ENCODE measurements at places on chromosomes 6 and 20.

DNA sequence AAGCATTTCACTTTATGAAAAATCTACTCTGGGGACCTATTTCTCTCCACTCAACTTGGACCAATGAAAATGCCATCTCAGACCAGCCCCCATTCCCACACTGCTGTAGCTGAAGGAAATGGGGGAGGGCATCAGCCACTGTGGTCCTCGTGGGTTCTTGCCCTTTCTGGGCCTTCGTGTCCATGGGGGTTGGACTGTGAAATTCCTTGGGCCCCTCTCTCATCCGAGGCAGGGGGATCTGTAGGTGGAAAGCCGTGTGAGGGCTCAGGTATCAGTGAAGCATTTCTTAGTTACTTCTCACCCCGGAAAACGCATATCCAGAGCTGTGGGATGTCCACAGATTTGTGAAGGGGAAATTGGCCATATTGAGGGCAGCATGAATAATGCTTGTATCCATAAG is 147.9 kb downstream of the CDC5L start:
- no peak for DNase-seq

GRCh38 chr6:11328613-11329247 is 96.3 kb upstream of the NEDD9 start:
- DNase-seq = no peak

DNA sequence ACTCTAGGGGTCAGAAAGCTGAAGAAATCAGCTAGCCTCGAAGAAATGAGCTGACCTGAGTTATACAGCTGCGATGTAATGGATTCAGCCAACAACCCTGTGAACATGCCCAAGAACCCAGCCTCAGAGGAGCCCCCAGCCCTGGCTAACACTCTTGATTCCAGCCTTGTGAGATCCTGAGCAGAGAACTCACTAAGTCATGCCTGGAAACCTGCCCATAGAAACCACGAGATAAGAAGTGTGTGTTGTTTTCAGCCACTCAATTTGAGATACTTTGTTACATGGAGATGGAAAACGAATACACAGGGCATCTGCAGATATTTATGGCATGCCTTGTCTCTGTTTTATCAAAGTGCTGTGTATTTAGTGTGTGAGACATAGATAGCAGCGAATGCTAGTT is 265.2 kb downstream of the QKI start:
- DNase-seq = no peak

- DNase-seq = no peak
These were observed 18.9 kb downstream of the NCOA7 start for GRCh38 chr6:125809570-125810170.

GRCh38 chr20:6485351-6485750 is 282.1 kb upstream of the BMP2 start:
- DNase-seq = no peak

DNA sequence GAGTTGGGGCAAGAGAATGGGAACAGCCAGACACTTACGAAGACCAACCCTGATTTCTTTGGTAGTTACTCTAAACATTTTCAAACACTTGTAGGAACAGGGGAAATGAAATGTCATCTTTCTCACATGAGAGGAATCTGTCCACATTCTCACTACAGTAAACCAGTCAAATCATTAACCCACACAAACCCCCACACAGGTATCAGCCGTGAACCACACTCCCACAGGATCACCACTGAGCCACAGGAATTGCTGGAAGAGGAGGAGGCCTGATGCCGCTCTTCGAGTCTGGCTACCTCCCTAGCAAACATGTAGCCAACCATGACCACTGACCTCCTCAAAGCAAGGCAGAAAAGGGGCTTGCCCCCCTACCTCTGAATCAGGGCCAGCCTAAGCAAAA is 6.9 kb upstream of the RSPO3 start:
- DNase-seq = no peak

DNA sequence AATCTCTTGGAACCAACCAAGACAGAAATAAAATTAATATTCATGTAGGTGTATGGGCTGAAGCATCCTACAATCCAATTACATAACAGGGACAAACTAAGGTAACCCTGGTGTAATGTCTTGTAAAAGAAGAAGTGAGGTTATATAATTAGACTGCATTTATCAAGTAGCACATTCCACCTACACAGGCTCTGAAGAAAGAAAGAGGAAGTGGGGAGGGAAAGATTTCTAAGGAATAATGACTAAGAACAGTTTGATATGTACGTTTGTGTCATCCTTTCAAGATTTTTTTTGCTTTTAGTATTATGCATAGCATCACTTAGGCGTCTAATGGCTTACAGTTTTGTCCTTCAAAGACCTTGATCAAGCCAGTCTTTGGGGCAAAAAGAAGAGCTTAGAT is 139.7 kb downstream of the PLCB1 start:
- DNase-seq = no peak

GRCh38 chr20:3420211-3420707 is 12.8 kb upstream of the DNAAF9 start:
- DNase-seq = peak; percentile 99

DNA sequence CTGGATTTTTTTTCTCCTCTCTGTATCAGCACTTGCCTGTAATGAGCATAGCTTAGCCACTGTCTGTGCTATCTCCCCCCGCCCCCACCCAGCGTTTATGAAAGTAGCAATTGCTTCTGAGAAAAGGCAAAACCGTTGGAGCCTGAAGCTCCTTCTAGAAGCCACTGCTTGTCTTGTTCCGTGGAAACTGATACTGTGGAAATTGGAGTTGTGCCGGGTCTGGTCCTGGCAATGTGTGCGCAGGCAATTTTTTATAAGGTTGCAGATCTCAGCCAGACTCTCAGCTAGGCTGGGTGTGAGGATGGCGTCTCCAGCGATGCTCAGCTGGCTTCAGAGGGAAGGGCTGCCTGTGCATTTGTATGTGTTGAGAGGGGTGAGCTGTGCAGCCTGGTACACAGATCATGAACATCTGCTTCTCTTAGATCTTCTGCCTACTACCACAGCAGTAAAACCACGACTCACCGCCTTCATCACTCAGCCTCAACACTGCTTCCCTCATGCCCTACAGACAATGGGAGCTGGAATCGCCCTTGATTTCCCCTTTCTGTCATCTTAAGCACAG is 72.4 kb upstream of the GTSF1L start:
- DNase-seq = no peak

GRCh38 chr20:39039261-39039660 is 77.1 kb downstream of the DHX35 start:
- DNase-seq = no peak

DNA sequence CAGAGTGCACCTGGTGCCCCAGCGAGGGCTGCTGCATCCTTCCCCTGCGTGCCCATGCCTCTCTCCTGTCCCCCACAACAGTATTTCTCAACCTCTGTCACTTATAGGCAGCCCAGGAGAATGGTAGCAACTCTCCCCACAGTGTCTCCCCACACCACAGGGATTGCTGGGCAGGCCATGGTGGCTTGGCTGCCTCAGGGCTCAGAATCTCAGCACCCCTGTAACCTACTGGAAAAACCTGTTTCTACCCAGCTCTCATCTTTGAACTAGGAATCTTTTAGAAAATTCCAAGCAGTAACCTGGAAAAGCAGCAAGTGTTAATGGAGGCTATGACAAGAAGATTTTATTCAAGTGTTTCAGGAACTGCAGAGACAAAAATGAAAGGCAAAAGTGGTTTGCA is 38.0 kb downstream of the CD164 start:
- no peak for DNase-seq

DNA sequence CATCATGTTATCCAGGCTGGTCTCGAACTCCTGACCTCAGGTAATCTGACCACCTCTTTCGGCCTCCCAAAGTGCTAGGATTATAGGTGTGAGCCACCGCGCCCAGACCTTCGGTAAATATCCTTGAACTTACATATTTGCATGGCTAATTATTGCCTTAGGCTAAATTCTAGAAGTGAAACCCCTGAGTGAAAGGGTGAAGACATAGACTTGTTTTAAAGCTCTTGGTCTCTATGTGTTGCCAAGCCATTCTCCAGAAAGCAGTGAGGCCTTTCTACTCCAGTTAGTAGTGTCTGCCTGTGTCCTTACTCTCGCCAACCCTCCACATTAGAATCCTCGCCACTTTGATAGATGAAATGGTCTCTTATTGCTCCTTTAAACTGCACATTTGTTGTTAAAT is 2.6 kb upstream of the NOTCH4 start:
- DNase-seq = no peak

GRCh38 chr20:43507150-43508080 is at the start of gene L3MBTL1:
L3MBTL1 (plus strand) TSS chr20:43507697; CDS start chr20:43513504, 5,807 bp downstream.
- DNase-seq = no peak

DNA sequence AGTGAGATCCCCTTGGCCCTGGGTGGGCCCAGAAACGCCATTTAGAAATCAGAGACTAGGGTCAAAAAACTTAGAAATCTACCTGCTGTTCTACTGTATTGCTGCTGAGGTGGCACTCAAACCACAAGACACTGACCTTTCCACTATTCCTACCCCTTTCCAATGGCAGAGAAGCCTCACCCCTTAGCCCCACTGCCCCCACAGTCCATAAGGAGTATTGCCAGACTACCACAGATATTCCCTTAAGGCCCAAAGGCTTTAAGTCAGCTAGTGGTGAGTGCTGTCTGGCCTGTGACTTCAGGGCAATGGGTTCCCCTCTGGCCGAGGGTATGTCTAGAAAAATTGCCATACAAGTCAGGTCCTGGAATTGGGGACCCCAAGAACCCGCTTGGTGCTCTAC is 656.1 kb downstream of the COL12A1 start:
- no peak for DNase-seq

DNA sequence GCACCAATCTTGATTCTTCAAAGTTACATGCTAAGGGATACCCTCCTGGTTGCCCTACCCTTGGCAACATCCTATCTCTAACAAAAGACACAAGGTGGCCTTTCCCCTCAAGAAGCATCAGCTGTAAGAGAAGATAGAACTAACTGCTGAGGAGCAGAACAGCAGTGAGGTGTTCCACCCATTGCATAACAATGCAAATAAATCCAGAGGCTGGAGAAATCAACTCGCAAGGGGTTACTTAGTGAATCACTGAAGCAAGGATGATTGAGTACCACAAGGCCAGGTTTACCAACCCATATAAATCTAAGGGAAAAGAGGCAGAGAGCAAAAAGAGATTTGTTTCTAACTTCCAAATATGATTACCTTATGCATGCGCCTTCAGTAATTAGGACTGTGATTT is 36.7 kb downstream of the F13A1 start:
- no peak for DNase-seq

GRCh38 chr6:81761197-81761596 is 8.7 kb upstream of the TENT5A start:
- no peak for DNase-seq

GRCh38 chr6:103617642-103618041 is 1242.1 kb downstream of the HACE1 start:
- DNase-seq = peak; percentile 2

DNA sequence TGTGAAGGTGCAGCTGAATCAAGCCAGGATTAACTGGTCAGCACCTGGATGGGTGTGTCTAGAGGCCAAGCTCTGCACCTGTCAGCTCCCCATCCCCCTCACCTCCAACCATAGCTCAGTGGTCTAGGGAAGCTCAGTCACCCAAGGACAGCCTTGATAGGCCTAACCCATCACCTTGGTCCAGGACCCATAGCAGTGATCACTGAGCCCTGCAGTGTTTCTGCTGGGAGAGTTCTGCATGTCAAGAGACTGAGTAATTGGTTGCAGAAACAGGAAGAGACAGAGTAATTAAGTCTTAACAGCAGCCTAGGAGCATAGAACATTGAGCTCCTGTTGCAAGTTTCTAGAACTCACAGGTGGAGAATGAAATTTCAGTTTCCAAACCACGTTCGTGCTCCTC is 18.7 kb upstream of the RALGAPB start:
- no peak for DNase-seq

DNA sequence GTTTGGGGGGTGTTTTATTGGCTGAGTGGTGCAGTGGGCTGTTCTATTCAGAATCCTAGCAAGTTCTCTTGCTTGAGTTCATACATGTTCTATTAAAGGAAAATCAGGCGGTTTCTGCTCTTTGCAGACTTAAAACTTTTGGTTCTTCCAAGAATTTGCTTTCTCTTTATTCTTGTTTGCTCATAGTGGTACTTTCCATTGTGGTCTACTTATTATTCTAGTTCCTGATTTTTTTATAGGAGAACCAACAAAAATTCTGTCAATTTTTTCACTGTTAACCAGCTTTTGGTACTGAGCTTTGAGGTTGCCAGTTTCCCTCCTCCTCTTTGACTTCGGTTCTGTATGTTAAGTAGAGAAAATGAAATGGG is 6.7 kb downstream of the AFDN start:
- no peak for DNase-seq

DNA sequence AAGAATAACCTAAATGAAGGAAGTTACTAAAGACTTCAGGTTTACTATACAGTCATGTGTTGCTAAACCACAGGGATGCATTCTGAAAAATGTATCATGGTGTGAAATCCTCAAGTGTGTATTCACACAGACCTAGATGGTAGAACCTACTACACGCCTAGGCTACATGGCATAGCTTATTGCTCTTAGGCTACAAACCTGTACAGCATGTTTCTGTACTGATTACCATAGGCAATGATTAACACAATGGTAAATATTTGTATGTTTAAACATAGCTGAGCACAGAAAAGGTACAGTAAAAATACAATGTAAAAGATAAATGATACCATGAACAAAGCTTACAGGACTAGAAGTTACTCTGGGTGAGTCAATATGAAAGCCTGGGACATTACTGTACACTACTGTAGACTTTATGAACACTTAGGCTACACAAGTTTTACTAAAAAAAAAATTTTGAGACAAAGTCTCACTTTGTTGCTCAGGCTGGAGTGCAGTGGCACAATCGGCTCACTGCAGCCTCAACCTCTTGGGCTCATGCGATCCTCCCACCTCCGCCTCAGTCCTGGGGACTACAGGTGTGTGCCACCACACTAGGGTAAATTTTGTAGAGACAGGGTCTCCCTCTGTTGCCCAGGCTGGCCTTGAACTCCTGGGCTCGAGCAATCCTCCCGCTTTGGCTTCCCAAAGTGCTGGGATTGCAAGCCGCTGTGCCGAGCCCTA is 36.0 kb downstream of the ADNP start:
- no peak for DNase-seq

DNA sequence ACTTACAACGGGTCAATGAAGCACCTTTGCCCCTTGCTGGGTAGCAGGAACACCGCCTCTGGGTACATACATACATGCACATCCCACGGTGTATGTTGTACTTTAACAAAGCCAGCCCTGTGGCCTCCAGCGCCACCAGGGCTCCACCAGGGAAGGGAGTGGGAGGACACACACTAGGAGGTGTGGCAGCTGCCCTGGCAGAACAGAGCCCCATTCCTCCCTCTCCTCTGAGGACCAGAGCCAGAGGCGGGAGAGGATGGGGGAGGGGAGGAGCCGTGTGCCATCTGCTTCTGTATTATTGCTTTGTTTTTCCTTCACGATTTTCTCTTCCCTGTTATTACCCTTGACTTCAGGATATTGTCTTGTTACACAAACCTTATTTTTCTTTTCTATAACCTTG is 105.8 kb upstream of the TRAF3IP2 start:
- DNase-seq = no peak

Measured in HL-60 (cell line).